ENCODE measurements at places on chromosomes 16 and 17. TPM values are rescaled to one million over a fixed set of nuclear protein-coding genes. Genes with fewer than 3 reads are reported as not detected.

Gene DPEP3
- not detected for total RNA-seq

Gene RFNG
- 22.4 TPM for total RNA-seq

Gene CD7
- not detected for total RNA-seq

Gene TLCD1
- 1.8 TPM for total RNA-seq

Gene TNFRSF13B
- not detected for total RNA-seq

Gene ACAP1
- not detected for total RNA-seq

Gene PMFBP1
- not detected for total RNA-seq

All from vein endothelial cell (primary cell).